Activated CD4-positive, alpha-beta memory T cell treated with anti-CD3 and anti-CD28 coated beads for 36 hours (primary cell): ENCODE measurements at places on chromosomes 6 and 20.

GRCh38 chr6:167091026-167091804, 31.7 kb upstream of the CCR6 start:
- DNase-seq: no peak

- DNase-seq: peak; percentile 52
These were observed 9.0 kb downstream of the NFATC2 start for GRCh38 chr20:51533291-51534172.

- DNase-seq: no peak
These were observed 15.2 kb downstream of the TAF4 start for GRCh38 chr20:62050166-62051120.

GRCh38 chr6:41743406-41744235, 3.6 kb downstream of the PGC start:
- DNase-seq: no peak

DNA sequence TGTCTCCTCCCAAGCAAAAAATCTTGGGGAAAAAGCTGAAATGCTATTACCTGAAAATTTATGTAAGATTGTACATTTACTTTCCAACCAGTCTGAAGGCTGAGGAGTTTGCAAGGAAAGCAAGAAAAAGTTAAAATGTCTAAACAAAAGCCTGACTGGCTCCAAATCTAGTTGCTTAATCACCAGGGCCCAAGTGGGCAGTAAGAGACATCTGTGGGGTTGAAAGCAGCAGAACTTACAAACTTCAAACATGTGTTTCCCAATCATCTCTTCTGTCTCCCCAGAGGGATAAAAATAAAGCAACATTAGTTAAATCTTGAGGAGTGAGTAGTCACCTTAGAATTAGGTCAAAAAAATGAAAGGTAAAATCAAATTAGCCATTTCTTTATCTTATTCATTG, 98.6 kb downstream of the OGFRL1 start:
- no peak for DNase-seq

DNA sequence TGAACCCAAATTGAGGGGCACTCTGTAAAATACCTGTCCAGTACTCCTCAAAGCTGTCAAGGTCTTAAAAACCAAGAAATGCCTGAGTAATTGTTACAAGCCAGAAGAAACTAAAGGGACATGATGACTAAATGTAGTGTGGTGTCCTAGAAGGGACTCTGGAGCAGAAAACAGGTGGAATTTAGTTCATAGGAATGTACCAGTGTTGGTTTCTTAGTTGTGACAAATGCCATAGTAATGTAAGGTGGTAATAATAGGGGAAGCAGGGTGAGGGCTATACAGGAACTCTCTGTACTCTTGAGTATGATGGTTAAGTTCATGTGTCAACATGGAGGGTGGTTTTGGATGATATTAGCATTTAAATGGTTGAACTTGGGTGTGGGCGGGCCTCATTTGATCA, 92.3 kb downstream of the CNBD2 start:
- DNase-seq: no peak

DNA sequence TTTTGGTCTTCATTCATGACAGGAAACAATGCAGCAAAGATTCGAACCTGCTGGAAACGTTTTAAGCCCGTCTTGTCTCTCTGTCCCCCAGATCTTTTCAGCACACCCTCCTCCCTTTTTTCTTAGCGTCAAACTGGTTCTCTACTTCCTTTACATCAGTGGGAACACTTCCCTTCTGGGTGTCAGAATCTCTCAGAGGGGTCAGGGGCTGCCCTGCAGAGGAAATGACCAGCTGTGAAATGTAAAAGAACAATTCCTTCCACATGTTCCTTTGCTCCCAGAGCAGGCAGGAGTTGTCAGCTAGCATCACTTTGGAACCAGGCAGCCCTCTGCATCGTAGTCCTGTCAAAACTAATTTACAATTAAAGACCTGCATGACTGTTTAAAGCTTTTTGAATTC, 619.0 kb downstream of the TFAP2A start:
- no peak for DNase-seq

DNA sequence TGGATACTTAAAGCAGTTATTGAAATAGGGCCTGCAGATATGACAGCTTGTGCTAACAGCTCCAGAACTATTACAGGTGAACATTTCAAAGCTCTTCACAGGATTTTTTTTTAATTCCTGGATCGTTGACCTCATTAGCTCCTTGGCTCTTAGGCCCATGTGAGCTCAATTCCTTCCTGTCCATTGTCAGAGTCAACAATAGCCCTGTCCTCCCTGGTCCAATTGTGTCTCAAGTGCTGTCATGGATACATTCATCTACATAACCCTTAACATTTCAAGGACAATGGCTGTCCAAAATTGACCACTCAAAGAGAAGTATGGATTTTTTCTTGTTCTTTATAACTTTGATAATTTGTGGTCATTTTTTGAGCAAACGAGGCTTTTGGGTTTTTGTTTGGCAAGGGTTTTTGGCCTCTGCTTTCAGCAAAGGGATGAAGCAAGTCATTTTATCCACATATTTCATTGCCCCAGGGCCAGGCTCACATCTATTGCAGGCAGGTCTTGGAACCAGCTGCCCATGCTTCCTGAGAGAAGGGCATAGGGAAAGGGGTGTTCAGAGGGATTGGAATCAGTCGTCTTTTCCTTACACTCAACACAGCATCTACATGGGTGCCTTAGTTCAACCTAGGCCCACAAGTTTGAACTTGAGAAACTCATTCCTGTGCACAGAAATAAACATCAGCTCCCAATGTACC, 282.1 kb downstream of the TPBG start:
- no peak for DNase-seq

GRCh38 chr6:21996425-21997118, 300.3 kb downstream of the PRL start:
- DNase-seq: no peak

GRCh38 chr6:145789443-145789842, 25.2 kb downstream of the FBXO30 start:
- no peak for DNase-seq

GRCh38 chr6:148598724-148599123, 148.1 kb upstream of the UST start:
- no peak for DNase-seq

DNA sequence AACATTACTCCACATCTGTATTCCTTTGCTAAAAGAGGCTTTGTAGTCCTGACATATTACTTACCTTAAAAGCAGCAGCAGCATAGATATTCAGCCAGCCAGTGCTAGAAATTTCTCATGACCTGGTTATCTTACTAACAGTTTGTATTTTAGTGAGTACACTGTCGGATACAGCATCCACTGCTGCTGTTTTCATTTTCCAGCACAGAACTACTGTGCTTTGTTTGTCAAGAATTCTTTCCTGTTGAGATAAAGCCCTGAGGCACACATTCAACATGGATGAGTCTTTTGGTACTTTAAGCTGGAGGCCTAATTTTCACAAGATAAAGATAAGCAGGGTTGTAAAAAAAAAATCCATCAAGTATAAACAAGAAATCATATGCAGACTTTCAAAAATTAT, 311.2 kb upstream of the OPRM1 start:
- DNase-seq: no peak

- no peak for DNase-seq
These were observed 222.7 kb downstream of the EYA2 start for GRCh38 chr20:47117371-47117770.

- no peak for DNase-seq
These were observed 11.0 kb upstream of the BCAS4 start for GRCh38 chr20:50783903-50784302.

DNA sequence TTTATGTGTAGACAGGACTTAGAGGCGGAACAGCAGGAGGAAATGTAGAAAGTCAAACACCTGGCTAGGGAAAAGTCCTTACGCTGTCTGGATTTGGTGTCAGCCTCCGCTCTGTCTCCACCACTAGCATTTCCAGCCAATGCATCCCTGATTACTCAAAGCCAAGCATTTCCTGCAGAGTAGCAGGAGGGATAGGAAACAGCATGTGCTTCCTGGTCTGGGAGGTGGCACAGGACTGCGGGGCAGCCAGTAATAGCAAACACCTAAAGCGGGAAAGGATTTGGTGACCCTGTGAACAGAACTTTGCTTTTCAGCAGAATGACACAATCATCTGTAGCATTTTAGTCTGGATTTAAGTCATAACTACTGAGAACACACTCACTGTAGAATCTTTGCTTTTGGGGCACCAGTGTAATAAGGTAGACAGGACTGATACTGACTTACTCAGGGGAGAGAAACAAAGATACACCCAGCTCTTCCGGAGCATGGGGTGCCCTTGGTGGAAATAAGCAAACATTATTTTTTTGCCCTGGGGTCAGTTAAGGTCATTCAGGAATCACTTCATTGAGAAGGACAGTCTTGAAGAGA, 133.3 kb upstream of the AHI1 start:
- no peak for DNase-seq

- DNase-seq: no peak
These were observed 35.2 kb downstream of the GPX6 start for GRCh38 chr6:28480253-28480932.

DNA sequence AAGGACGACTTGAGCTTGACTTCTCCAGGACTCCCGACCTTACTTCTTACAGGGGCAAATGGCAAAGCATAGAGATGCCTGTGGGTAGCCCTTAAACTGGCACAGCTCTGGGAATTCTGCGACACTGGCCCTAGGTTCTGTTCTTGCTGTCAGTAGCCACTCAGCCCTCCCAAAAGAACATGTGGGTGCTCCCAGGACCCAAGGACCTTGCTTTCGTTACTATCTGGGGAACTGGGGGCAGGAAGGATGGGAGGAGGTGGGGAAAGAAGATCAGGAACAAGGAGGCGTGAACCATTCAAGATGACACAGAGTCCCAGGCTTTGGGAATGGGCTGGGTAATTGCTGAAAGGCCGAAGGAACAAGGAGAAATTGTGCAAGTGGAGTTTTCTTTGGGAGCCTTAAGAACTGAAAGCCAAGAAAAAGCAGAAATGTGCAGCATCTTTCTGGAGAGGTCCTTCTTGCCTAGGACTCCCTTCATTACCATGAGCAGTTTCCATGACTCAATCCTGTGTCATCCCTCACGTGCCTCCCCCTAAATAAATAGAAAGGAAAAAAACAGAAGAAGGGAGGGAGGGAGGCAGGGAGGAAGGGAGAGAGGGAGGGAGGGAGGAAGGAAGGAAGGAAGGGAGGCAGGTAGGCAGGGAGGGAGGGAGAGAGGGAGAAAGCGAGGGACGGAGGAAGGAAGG, 284.6 kb upstream of the FOXQ1 start:
- DNase-seq: no peak

GRCh38 chr20:7161690-7162089, 394.2 kb downstream of the BMP2 start:
- DNase-seq: no peak

- no peak for DNase-seq
These were observed 155.3 kb downstream of the EYA4 start for GRCh38 chr6:133396233-133396983.

- peak; percentile 8 for DNase-seq
These were observed 165.4 kb downstream of the GRM4 start for GRCh38 chr6:33980176-33981175.

- DNase-seq: no peak
These were observed 208.1 kb downstream of the BCKDHB start for GRCh38 chr6:80314531-80314930.
